T-helper 17 cell (primary cell): ENCODE measurements at places on chromosomes 6 and 20.

- no peak overlapping the region for H3K4me3 ChIP-seq
- H3K4me1 ChIP-seq = peaks cover 8% of the 10 kb centered on the region
- DNase-seq = no peak
- H3K27me3 ChIP-seq = peaks cover 31% of the 10 kb centered on the region
- H3K27ac ChIP-seq = no peak overlapping the region
Observed at GRCh38 chr6:90383196-90383822, 86.7 kb upstream of the BACH2 start.

DNA sequence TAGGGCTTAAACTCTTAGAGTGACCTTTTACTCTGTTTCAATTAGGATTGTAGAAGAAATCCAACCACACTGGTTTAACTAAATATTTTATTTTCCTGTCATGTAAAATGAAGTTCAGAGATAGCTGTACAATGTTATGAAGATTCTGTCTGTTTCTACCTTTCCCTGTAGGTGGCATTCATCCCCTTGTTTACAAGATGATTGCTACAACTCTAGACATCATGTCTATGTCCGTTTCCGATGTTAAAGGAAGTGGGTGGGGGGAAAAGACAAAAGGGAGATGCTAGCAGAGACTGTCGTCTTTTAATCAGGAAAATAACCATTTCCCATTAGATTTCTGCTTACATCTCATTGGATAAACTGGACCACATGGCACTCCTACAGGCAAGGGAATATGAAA lies 30.9 kb upstream of the RIMS1 start:
- H3K4me3 ChIP-seq = no peak overlapping the region
- DNase-seq = no peak
- no peak overlapping the region for H3K27ac ChIP-seq
- H3K36me3 ChIP-seq = no peaks in the 10 kb centered on the region

- H3K4me1 ChIP-seq = no peaks in the 10 kb centered on the region
- no peak overlapping the region for H3K27ac ChIP-seq
- H3K36me3 ChIP-seq = no peaks in the 10 kb centered on the region
- H3K27me3 ChIP-seq = no peaks in the 10 kb centered on the region
Observed at GRCh38 chr20:25226433-25227316, 21.2 kb upstream of the PYGB start.

- no peaks in the 10 kb centered on the region for H3K27me3 ChIP-seq
- no peaks in the 10 kb centered on the region for H3K36me3 ChIP-seq
- peaks cover 25% of the 10 kb centered on the region for H3K4me1 ChIP-seq
- peak overlapping the region; percentile 90 for H3K27ac ChIP-seq
Observed at GRCh38 chr20:57628047-57628961, 8.1 kb upstream of the ZBP1 start.

- H3K36me3 ChIP-seq = peaks cover 2% of the 10 kb centered on the region
- peaks cover 33% of the 10 kb centered on the region for H3K27me3 ChIP-seq
- H3K4me3 ChIP-seq = no peak overlapping the region
Observed at GRCh38 chr20:17902531-17903083, 66.0 kb downstream of the SNX5 start.

GRCh38 chr6:44569931-44570385 lies 182.5 kb downstream of the CDC5L start:
- peaks cover 10% of the 10 kb centered on the region for H3K27me3 ChIP-seq
- no peak overlapping the region for H3K4me3 ChIP-seq
- H3K4me1 ChIP-seq = no peaks in the 10 kb centered on the region
- no peak overlapping the region for H3K27ac ChIP-seq
- peaks cover 2% of the 10 kb centered on the region for H3K36me3 ChIP-seq

DNA sequence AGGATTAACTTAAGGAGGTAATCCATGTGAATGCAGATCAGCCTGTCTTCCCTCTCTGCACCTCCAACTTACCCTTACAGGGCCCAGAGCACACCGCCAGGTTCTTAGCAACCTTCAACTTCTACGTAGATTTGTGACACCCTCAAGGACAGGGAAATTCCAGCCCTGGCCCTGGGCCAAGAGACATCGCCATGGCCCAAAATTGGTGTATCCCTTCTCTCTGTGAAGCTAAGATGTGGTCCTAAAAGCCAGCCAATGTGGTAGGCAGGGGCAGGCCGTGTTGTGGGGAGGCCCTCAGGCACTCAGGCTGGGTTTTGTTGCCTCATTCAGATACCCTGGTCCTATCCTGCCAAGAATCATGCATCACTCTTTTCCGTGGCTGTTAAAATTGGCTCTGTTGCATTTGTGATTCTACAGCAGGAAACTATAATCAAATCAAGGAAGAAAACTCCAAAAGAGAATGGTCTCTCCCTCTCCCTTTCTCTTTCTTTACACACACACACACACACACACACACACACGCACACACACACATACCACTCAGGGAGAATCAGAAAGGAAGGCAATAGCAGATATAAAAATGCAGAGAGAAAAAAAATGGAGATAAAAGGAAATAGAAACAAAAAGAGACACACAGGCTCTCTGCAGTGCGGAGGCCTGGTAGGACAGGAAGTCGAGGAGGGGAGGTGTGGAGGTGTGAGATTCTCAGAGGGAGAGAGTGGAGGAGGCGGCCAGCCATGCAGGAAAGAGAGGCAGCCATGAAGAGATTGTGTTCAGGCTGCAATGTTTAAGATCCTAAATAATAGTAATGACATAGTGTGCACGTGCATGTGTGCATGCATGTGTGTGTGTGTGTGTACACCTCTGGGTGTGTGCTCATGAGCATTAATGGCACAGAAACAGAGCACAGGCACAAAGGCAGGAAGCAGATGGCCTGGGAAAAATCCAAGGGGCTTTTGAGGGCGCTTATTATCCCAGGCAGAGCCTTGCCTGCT lies 201.8 kb upstream of the LRFN2 start:
- H3K27me3 ChIP-seq = peaks cover 21% of the 10 kb centered on the region
- no peaks in the 10 kb centered on the region for H3K36me3 ChIP-seq
- peak overlapping the region; percentile 19 for H3K4me3 ChIP-seq
- no peak for DNase-seq

GRCh38 chr6:159094444-159095252 lies 49.9 kb upstream of the TAGAP start:
- no peaks in the 10 kb centered on the region for H3K36me3 ChIP-seq
- peak overlapping the region; percentile 95 for H3K27ac ChIP-seq
- no peaks in the 10 kb centered on the region for H3K27me3 ChIP-seq

- no peak overlapping the region for H3K27ac ChIP-seq
- no peak overlapping the region for H3K4me3 ChIP-seq
- no peaks in the 10 kb centered on the region for H3K4me1 ChIP-seq
- no peaks in the 10 kb centered on the region for H3K27me3 ChIP-seq
- DNase-seq = no peak
Observed at GRCh38 chr6:120826253-120826652, 508.0 kb downstream of the TBC1D32 start.

GRCh38 chr6:3804964-3805363 lies 44.2 kb upstream of the FAM50B start:
- no peak overlapping the region for H3K27ac ChIP-seq
- H3K27me3 ChIP-seq = no peaks in the 10 kb centered on the region
- H3K36me3 ChIP-seq = no peaks in the 10 kb centered on the region
- no peak overlapping the region for H3K4me3 ChIP-seq
- DNase-seq = no peak

DNA sequence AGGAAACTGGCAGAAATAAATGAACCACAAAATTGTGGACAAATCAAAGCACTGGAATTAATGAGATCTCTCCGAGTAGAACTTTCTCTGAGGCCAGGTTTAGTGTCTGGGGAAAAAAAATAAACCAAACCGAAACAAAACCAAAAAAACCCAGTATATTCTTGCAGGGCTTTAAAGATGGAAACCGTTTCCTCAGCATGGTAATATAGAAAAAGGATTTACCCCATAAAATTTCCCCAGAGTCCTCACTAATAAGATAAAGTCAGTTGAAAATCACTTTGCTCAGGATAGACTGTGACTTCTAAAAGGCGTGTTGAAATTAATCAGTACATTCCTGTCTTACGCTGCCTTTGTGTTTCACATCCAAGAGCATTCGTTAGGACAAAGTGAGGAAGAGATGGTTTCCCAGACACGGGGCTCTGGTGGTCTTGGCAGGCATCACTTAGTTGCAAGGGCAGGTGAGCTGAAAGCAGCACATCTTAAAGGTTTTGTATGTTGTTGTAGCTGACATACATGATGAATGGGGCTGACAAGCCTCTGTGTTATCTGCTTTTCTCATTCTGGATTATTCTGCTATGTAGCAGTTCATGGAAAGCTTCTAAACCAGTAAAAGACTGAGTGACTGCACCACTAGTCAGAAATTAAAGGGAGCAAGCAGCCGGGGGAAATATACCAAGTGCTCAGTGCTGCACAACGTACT lies 85.2 kb upstream of the PRL start:
- H3K4me3 ChIP-seq = no peak overlapping the region
- H3K27ac ChIP-seq = no peak overlapping the region
- H3K4me1 ChIP-seq = no peaks in the 10 kb centered on the region
- no peaks in the 10 kb centered on the region for H3K27me3 ChIP-seq
- DNase-seq = no peak

DNA sequence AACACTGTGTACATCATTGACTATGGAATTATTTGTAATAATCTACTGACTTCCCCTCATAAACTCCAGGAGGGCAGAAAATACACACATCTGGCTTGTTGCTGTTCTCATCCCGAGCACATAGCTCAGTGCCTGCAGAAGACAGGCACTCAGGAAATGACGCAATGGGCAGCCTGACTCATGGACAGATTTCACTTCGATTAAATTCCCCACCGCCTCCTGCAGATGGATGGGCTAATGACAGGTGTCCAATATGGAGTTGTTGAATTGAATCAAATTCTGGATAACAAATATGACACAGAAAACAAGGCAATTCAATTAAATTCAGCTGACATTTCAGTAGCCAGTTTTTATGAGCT lies 9.1 kb downstream of the ANKRD60 start:
- no peak overlapping the region for H3K27ac ChIP-seq
- H3K27me3 ChIP-seq = peaks cover 87% of the 10 kb centered on the region

DNA sequence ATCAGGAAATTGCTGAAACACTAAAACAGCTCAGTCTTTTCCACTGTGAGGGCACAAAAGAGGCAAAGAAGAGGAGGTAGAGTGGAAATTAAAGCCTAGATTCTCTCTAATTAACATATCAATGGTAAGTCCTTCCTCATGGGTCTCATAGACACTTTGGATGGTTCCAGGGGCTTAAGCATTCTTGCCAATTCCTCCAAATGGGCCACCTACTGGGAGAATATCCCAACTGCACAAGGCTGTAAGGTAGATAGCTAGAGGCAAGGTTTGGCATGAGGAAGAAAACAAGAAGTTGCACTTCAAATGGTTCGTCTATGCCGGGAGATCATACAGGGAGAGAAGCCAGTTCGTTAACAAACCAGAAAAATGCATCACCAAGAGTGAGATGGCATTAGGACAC lies 107.6 kb upstream of the KHDRBS2 start:
- no peaks in the 10 kb centered on the region for H3K36me3 ChIP-seq
- H3K4me3 ChIP-seq = no peak overlapping the region
- no peaks in the 10 kb centered on the region for H3K27me3 ChIP-seq
- DNase-seq = no peak
- no peaks in the 10 kb centered on the region for H3K4me1 ChIP-seq

DNA sequence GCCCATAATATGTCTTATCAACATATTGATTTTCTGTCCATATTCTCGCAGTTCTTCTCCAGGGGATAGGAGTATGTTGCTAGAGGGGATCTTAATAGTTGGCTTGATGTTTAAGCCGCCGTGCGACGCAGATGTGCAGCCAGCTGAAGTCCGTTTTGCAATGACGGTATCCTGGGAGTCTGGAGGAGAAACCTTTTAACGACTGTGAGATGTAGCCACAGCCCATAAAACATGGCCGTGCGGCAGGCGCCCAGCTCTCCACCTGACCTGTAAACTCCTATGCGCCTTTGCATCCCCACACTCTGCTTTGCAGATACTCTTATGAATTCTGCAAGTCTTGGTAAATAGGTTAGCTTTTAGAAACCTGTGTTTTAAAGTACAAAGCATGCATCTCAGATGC lies 36.9 kb downstream of the BMP6 start:
- H3K4me3 ChIP-seq = no peak overlapping the region
- H3K27me3 ChIP-seq = peaks cover 53% of the 10 kb centered on the region
- no peaks in the 10 kb centered on the region for H3K36me3 ChIP-seq
- H3K27ac ChIP-seq = no peak overlapping the region
- H3K4me1 ChIP-seq = no peaks in the 10 kb centered on the region

- peaks cover 7% of the 10 kb centered on the region for H3K4me1 ChIP-seq
- peaks cover 10% of the 10 kb centered on the region for H3K36me3 ChIP-seq
- DNase-seq = no peak
- no peak overlapping the region for H3K27ac ChIP-seq
- H3K4me3 ChIP-seq = no peak overlapping the region
Observed at GRCh38 chr20:47246061-47246777, 110.3 kb downstream of the ZMYND8 start.

- H3K27ac ChIP-seq = no peak overlapping the region
- H3K4me1 ChIP-seq = peaks cover 7% of the 10 kb centered on the region
- no peak overlapping the region for H3K4me3 ChIP-seq
- no peaks in the 10 kb centered on the region for H3K27me3 ChIP-seq
- DNase-seq = no peak
- H3K36me3 ChIP-seq = peaks cover 10% of the 10 kb centered on the region
Observed at GRCh38 chr20:13611611-13612125, 27.1 kb downstream of the TASP1 start.

- DNase-seq = no peak
- peaks cover 12% of the 10 kb centered on the region for H3K27me3 ChIP-seq
- H3K36me3 ChIP-seq = peaks cover 3% of the 10 kb centered on the region
- H3K4me1 ChIP-seq = peaks cover 2% of the 10 kb centered on the region
- H3K27ac ChIP-seq = peak overlapping the region; percentile 6
Observed at GRCh38 chr6:72406517-72406916, 215.3 kb upstream of the KCNQ5 start.

DNA sequence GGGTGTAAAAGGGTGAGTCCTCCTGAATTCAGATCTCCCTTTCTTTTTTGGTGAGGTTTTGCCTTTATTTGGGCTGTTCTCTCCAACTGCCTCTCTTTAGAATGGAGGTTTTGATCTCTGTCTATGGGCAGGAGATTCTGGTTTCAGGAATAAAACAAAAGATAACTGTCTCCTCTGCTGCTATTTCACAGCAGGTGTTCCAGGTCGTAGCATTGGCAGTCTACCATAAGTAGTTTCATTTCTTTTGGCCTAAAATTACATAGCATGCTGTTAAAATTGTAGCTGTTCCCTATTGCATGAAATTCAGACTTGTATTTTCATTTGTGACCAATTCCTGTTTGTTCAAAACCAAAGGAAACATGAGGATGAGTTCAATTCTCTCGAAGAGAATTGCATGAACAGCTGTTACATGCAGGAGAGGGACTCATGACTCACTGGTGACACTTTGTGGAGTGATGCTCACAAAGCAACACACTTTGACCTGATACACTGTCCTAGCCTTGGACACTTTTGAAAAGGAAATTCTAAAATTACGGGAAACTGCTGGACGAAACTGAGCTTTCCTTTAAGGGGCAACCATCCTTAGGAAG lies 76.8 kb upstream of the SIRPG start:
- H3K27ac ChIP-seq = peak overlapping the region; percentile 73
- H3K4me3 ChIP-seq = no peak overlapping the region
- H3K4me1 ChIP-seq = peaks cover 16% of the 10 kb centered on the region
- no peaks in the 10 kb centered on the region for H3K36me3 ChIP-seq
- DNase-seq = no peak
